ENCODE measurements at places on chromosomes 7 and 10. TPM values are rescaled to one million over a fixed set of nuclear protein-coding genes. Genes with fewer than 3 reads are reported as not detected.

- DNase-seq: no peak
These were observed 3.4 kb upstream of the CYP2E1 start for GRCh38 chr10:133523631-133524203.

- DNase-seq: peak; percentile 86
These were observed 136.7 kb downstream of the KIF20B start for GRCh38 chr10:89838044-89838615.

The SLC26A5 gene
- total RNA-seq: under 0.01 TPM

GRCh38 chr10:97888641-97889262 lies 39.1 kb downstream of the GOLGA7B start:
- no peak for DNase-seq

The WDR86 gene
- total RNA-seq: 11.7 TPM

DNA sequence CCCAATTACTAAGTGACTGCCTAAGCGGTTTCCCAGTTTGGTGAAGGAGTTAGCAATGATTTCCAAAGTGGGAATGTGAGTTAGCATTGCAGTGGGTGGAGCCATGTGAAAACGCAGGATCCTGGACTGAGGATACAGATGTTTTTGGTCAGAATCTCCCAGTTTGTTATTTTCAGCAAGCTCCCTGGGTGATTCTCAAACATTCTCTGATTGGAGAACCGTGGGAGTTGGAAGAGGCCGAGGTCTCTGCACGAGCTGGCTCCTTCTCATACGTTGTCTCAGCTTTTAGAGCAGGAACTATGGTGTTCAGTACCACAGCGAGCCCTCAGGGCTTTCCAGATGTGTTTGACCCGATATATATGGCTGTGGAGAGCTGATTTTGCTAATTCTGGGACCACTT lies 396.5 kb upstream of the NPVF start:
- DNase-seq: peak; percentile 86

DNA sequence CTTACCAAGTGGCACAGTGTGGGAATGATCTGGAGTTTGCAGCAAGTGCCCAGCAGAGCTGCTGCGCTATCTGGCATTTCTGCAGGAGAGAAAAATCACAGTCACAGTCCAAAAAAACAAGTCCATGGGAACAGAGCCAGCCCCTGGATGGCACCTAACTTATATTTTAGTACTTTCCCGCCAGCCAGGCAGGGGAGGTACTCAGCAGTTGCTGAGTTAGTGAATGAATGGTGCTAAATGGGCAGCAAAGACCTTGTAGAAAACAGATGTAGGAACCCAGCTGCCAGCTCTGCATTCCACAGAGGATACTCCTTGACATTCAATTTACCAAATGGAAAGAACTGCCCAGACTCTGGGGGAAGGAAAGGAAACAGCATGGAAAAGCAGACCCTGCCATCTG lies 54.5 kb downstream of the GSDME start:
- DNase-seq: no peak

The AS3MT gene
- 9.3 TPM for total RNA-seq

The NUPR2 gene
- not detected for total RNA-seq

The CALD1 gene
- 3,138 TPM for total RNA-seq

GRCh38 chr10:124346831-124347230 lies 71.9 kb downstream of the OAT start:
- DNase-seq: no peak

DNA sequence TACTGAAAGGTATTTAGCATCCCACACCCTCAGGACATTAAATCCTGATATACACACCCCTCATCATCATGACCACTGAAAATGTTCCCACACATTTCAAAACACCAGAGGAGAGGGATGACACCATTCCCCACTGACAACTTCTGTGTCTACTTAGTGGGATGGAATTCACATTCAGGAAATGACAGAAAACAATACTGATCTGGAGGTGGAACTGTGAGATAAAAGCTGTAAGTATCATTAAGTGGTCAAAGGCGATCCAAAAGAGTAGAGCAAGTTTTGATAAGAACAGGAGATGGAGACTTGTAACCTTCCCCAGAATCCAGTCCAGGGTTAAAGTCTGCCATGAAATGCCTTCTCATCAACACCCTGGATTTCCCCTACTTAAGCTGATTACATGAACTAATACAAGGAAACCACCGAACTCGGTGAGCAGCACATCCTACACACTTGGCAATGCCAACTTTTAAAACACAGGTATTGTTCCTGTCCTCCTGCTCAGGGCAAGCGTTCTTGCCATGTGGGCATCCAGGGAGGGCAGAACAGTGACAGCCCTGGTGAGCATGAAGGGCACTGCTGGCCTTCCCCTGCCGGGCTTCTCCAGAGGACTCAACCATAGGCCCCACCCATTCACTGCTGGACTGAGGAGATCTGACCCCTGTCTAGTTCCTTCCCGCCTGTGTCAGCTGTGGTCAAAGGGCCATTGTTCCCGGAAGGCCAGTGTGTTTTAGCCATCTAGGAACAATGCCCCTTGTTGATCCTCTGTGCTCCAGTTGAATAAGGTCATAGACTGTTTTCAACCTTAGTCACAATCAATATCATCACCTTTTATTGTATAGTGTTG lies 85.0 kb downstream of the SGMS1 start:
- DNase-seq: peak; percentile 80

GRCh38 chr10:133230044-133230361 lies at the start of gene UTF1:
Gene UTF1, plus strand, starts transcription at chr10:133230217. Its CDS starts 72 bp downstream, at chr10:133230289.
- DNase-seq: no peak

The CDNF gene
- 3.7 TPM for total RNA-seq

The NCF1 gene
- total RNA-seq: 10.0 TPM

The POLR2J2 gene
- 1.8 TPM for total RNA-seq

DNA sequence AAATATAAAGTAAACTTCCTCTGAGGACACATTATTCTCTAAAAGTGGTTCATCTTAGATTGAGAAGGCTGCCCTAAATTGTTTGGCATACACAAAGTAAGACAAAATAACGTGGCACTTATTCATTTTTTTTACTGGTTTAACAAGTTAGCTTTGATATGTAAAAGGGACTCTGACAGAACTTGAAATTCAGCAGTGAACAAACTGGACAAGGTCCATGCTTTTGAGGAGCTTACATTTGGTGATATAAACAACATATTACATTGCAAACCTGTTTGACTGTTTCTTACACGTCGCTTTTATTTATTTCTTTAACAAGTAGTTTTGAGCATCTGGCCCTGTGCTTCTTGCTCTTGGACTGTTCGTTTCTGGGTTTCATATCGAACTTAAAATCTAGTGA lies 253.1 kb upstream of the POM121L12 start:
- no peak for DNase-seq

DNA sequence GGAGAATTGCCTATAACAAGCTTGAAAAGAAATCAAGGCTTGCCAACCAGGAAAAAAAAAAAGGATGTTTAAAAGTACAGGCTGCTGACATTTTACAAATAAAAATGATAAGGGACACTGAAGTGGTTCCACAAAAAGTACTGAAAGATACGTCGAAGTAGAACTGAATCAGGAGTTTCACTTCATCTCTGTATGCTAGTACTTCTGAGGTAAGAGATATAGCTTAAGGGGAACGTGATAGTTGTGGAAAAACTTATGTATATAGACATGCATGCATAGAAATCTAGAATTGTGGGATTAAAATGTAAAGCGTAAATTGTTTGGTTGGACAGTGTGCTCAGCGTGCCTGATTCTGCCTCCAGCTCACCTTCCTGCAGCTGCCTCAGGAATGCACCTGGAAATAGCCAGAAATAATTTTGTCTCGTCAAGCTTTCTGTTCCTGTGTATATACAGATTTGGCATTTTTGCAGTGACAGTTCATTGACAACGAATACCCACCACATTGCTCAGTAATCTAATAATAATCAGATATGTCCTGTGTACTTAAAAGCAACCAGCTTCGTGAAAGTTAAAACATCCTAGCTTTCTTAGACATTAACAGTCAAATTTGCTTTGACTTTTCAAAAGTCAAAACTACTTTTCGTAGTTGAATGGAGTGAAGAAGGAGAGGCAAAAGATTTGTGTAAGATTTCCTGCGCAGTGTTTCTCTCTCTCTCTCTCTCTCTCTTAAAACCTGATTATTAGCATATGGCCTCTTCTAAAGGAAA lies 1.4 kb downstream of the SOSTDC1 start:
- DNase-seq: no peak

DNA sequence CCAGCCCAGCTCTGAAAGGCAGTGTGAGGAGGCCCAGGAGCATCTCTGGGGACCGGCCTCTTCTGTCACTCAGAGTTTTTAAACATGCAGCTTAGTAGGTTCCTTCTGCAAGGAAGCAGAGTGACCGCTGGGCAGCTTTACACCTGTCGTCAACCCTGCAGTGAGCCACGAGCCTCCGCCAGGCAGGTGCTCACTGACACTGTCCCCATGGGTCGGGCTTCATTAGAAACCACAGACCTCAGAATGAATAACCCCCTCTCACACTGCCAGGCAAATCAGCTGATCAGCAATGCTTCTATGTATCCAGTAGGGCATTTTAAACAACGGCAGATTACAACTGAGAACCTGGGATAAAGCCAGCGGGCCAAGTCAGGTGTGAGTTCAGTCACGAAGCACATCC lies 106.1 kb downstream of the MAD1L1 start:
- no peak for DNase-seq

The WDFY4 gene
- total RNA-seq: 7.3 TPM

- no peak for DNase-seq
These were observed 18.4 kb downstream of the MTPAP start for GRCh38 chr10:30330497-30331168.

DNA sequence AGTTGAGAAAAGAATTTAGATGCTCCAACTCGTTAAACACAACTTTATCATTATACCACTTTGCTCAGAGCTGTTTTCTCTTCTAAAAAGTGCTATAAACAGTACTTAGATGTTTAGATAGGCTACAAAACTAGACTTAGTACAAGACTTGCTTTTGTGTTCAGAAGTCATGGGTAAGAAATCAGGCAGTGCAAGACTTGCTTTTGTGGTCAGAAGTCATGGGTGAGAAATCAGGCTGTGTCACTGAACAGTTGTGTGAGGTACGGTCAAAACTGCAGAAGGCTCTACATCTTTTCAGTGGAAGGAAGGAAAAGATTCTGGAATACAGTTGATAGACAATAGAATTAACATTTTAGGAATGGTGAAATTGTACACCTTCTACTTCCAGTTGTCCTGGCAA lies 239.7 kb downstream of the DNAJB9 start:
- DNase-seq: no peak

DNA sequence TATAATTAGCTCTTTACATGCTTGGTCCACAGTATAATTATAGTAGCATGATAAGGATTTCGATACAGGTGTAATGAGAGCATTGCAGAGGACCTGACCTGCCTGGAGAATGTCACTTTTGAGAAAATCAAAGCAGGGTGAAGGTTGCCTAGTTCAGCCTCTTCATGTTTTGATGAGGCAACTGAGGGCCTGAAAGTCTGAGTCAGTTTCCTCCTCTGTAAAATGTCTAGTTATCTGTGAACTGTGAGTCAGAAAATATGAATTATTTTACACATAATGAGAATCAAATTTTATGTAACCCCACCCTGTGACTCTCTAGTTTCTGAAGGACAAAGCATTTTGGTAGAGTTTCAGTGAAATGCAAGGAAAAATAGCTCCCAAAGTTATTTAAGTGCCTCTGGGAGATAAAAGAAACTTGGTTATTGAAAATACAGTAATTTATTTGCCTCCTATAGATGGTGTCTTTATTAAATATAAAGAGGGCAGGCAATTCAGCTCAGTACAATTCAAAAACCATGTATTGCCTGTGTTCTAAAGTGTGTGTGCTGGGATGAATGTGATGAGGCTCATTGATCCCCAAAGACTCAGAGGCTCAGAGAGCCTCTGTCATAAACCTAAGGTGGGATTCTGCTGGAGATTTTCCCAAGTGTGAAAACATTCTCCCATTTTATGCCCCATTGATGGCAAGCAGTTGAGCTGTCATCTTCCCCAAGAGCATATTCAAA lies 37.3 kb upstream of the SAMD9L start:
- DNase-seq: no peak

GRCh38 chr10:92082583-92083280 lies 159.2 kb downstream of the BTAF1 start:
- DNase-seq: no peak

- DNase-seq: no peak
These were observed 312.4 kb downstream of the CALN1 start for GRCh38 chr7:72099784-72100183.

The NKX2-3 gene
- 0.19 TPM for total RNA-seq

DNA sequence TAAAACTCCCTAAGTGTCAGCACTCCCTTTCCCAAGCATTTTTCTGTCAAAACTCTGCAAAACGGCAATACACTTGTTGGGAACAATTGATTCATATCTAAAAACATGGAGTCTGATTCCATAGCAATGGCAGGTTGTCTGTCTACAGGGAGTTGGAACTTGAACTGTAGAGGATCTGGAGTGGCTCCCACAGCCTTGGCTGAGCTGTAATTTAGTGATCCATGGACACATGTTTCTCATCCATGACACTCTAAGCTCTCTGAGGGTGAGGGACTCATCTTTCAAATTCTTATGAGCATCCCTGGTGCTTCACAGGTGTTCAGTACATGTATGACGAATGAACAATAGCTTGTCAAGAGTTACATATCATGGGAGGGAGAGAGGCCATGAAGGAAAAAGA lies 466.1 kb downstream of the GRID1 start:
- no peak for DNase-seq

The DKK1 gene
- total RNA-seq: not detected

The UTF1 gene
- not detected for total RNA-seq

DNA sequence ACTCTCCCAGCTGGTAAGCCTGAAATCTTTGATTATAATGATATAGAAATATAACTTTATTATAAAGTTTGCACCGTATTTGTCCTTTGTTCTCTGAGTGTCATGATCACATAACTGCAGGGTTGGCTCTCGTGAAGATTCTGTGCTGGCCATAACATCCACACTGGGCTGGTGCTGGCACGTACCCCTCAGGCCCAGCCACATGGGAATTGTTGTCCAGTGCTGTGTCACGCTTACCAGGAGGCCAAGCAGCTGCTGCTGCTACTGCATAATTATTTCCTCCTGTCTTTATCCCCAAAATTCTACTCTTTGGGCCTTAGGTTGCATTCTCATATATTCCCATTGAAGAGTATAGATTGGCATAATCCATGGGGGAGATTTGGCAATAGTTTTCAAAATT lies 20.8 kb upstream of the UCN3 start:
- DNase-seq: no peak

DNA sequence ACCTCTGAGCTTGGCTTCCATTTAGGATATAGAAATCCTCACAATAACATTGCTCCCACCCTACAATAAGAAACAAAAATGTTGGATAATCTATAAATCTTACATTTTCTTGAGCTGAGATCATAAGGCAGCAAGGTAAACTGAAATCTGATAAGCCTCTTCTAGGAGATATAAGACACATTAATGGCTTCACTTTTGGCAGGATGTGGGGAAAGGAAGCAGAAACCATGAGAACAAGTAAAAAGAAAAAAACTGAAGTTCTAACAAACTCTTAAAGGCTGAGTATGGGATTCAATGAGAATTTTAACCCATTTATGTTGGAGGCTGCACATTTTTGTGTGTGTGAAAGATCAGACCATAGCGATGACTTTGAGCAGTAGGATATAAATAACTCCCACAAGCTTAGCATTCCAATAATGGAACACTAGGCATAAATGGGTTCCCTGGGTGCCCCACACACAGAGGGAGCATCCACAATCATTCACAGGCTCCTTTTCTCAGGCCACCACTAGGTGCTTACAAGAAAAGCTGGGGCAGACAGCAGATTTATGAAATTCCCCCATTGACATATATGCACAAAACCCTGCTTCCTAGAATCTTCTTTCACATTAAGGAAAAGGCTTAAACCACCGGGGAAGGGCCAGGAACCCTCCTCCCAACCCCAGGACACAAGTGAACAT lies 564.9 kb upstream of the MGMT start:
- DNase-seq: peak; percentile 80

The GPR15LG gene
- not detected for total RNA-seq

Data from esophagus muscularis mucosa (tissue), 4 donors.